Spinal cord (tissue), 10 donors: ENCODE measurements at places on chromosomes 11 and 22.

GRCh38 chr11:59776210-59777066 is 21.3 kb downstream of the STX3 start:
- DNase-seq, result no peak

DNA sequence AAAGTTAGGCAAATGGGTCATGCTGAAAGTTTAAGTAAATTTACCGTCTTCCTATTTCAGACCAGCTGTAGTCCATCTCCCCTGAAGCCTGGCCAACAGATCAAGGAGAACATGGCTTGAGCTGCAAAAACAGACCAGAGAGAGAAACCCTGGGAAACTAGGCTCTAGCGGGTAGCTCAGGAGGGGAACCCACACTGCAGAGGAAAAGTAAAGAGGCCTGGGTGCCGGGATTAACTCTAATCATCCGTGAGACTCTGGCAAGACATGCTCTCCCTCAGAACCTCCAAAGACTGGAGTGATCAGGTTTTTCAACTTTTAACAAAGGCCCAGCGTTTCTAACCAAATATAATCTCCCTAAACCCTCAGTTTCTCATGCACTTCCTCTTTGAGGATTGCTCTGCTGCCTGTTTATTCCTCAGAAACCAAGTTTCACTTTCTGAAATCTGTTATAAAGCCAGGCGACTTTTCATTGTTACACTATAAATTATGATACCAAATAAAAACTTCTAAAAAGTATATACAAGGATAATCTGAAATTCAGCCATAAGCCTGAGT is 67.5 kb downstream of the GAB2 start:
- DNase-seq, result peak; percentile 20

DNA sequence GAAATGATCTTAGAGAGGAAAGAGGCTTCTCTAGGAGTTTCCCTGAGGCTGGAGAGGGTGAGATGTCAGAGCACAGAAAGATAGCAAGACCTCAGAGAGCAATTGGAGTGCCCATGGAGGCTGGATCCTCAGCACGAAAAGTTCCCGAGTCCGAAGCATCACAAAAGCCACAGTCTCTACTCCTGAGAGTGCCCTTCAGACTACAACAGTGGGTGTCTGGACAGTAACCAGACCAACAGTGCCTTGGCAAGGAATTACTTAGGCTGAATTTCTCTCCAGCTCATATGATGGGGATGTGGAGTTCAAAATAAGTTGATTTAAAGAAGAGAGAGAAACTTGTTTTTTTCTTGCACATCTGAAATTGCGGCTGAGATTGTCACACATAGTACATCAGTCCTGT is 31.9 kb upstream of the PSMA1 start:
- DNase-seq, result no peak

- DNase-seq, result no peak
Observed at GRCh38 chr11:27873664-27874063, 173.4 kb upstream of the BDNF start.

- DNase-seq, result no peak
Observed at GRCh38 chr11:35115688-35116030, 23.3 kb upstream of the CD44 start.

- peak; percentile 89 for DNase-seq
Observed at GRCh38 chr11:31768749-31769640, 42.1 kb downstream of the PAX6 start.

DNA sequence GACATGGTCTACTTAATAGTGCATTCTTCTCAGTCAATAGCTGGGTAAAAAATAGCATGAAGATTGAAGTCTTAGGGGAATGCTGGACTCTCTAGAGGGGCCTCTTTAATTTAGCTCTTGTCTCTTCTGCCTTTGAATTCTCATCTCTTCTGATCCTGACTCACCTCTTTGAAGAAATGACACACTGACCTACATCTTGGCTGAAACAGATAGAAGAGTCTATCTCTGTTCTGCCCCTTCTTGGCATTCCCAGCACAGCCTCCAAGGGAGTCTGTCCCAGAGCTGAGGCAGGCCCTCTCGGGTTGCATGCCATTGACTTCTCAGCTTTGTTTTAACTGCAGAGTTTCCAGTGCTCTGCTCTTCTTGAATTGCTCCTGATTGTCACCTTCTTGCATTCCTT is 55.7 kb downstream of the PTPRJ start:
- DNase-seq, result no peak

DNA sequence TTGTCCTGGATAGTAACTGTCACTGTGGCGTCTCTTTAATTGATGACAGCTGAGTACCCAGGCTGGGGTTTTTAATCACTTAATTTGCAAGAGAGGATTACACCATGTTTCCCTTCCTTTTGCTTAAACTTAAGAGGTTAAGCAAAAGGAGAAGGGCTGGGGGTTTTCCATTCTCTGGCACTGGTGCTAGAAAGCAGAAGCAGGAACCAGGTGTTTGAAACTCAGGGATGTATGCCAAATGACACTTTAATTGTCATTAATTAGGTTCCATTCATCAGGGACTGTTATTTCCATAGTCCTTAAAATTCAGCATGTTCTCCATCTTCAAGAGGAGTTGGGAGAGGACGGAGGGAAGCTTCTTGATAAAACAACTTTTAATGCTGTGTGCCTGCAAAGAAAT is 746.2 kb downstream of the NELL1 start:
- peak; percentile 38 for DNase-seq

- DNase-seq, result no peak
Observed at GRCh38 chr11:57180081-57180561, 1.6 kb upstream of the LRRC55 start.

- DNase-seq, result no peak
Observed at GRCh38 chr11:62138630-62139425, 15.0 kb downstream of the INCENP start.

GRCh38 chr11:105705786-105706530 is 96.1 kb downstream of the GRIA4 start:
- DNase-seq, result no peak

DNA sequence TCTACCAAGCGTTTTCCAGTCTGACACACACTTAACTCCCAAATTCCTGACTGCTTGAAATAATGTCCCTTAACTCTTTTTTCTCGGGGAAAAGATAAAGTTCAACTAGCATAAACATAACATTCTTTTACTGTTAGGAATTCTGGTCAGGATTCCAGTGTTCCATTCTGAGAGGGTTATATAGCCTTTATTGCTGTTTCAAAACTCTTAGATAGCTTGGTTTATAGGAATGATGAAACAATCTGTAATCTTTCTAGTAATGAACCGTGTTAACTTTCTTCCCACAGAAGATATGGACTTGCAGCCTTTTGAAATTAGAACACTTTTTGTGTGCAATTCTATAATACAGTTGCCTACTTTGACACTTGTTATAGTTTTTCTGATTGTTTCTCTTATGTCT is 8.6 kb downstream of the REXO2 start:
- DNase-seq, result no peak

DNA sequence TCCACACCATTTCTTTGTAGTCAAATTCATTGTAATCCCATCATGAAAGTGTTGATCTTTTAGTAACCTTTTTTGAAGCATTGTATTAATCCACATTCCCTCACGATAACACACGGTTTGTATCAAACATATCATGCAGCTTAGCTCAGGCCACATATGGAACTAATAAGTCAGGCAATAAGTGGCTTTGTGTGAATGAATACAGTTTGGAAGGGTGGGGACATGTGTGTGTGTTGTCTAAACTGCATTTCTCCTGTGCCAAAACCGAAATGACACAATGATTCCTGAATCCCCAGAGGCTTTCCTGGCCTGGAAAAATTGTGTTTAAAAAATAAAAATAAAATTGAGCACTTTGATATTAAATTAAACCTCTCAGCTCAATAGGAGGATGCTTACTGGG is 98.3 kb downstream of the WNT11 start:
- no peak for DNase-seq

GRCh38 chr11:27217948-27218420 is 145.0 kb downstream of the CCDC34 start:
- DNase-seq, result peak; percentile 27

DNA sequence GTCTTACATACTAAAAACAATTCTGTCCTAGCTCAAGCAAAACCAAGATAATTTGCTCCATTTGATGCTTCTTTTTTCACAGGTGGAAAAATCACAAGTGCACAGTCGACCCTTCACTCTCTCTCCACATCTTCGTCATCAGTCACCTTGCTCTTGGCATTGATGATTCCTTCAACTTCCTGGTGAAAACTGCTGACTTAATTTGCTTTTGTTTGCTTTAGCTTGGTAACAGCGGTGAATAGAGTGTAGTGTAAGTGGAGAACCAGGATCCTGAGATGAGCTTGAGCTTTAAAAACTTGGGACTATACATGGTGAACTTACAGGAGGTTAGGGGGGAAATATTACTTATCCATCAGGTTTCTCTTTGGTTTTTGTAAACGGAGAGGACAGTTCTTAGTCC is 331.1 kb upstream of the ARHGAP42 start:
- DNase-seq, result no peak

DNA sequence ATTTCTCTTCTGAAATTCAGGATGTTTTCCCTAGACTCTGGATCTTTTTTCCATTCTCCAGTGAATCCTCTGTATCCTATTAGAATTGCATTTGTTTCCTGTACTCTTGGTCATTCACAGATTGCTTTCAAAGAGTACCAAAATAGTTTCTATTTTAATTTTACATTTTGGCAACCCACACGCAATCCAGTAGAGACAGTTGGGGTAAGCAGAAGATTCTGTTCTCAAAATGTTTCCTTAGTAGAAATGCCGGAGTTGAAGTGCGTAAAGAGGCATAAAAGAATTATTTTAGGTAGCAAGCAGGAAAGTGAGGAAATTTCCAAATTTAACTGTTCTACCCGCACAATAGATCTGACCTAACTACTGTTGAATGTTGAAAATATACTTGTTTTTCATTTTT is 842.4 kb downstream of the LUZP2 start:
- no peak for DNase-seq

DNA sequence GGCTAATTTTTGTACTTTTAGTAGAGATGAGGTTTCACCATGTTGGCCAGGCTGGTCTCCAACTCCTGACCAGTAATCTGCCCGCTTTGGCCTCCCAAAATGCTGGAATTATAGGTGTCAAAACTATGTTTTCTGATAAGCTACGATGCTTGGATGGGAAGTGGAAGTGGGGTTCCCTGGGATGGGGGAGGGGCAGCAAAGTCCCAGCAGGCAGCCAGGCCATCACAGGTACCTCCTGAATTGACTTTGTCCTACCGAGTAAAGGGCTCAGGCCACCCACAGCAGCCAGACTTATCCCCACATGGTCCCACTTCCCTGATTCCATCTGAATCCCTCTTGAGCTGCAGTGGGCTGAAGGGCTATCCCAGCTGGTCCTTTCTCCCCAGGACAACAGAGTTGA is 6.9 kb downstream of the FTH1 start:
- no peak for DNase-seq

DNA sequence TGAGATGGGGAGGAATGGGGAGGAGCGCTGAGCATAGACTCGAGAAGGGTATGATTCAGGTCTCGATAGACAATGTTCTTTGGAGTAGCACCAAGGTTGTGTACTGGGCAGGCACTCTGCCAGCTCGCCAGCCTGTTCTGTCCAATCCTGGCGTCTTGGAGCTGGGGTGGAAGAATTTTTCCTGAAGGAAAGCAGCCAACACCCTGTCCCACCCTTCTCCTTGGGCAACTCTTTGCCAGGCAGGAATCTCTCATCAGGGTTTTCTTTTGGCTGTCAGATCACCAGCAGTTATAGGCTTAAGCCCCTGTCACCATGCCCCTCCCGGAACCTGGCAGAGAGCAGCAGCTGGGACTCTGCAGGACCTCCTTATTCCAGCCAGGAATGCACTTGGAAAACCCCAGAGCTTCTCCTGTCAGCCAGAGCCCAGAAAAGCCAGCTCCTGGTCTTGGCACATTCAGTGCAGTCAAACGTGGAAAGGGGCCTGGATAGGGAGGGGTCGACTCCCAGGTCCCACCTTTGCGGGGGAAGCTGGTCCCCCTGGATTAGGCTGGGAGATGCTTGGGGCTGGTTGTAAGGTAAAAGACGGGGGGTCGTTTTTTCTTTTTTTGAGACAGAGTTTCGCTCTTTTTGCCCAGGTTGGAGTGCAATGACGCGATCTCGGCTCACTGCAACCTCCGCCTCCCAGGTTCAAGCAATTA is 14.4 kb upstream of the SPTBN2 start:
- DNase-seq, result no peak

DNA sequence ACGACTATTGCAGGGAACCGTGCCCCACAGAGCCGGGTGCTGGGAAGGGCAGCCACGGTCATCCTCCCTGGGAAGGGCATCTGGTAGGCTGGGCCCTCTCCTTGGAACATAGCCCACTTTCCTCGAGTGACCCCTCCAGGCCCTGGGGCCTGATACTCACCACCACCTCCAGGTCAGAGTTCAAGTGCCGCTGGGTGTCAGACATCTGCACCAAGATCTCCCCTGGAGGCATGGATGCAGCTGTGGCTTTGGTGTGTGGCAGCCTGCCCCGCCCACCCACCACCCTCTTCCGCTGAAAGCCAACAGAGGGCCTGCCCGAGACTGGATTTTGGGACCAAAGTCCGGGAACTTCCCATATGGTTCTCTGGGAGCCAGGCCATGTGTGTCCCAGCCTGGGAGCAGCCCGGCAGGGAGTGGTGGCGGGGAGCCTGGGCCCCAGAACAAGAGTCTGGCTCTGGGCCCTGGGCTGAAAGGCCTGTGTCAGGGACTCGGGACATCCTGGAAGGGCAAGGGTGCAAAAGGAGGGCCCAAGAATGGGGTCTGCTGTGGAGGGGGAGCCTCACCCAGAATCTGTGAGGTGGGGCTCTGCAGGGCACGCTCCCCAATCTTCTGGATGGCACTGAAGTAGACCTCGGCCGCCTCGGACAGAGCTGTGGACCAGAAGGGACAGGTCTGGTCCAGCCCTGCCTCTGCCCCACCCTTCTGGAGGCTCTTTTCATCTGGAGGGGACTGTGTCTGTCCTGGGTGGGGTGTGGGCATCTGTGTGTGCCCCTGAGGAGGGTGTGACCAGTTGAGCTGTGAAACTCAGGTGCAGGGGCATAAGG is 2.6 kb downstream of the BAIAP2L2 start:
- no peak for DNase-seq

DNA sequence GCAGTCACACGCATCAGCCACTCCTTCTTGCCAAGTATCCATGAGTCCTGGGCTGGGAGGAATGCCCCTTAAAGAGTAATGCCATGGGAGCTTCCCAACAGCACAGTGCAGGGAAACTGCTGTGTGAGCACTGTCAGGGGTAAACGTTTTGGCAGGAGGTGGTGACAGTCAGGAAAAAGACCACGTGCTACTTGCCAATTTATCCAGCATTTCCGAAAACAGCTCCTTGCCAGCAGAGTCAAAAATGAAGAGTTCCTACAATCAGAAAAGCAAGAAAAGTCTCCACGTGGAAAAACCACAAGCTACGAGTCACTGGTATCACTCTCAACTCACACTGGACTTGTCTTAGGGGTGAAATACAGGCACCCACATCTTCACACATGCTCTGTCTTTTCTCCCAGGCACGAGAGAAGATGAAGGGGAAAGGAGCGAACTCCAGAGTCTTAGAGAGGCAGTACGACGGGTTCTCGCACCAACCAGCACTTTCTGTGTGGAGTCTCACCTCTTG is 9.9 kb downstream of the IFT27 start:
- DNase-seq, result no peak
